ENCODE measurements at places on chromosomes 11 and 22.

GRCh38 chr22:31259798-31260473 is 32.4 kb downstream of the PIK3IP1 start:
- no peak for DNase-seq

GRCh38 chr11:32388871-32389770 is 46.2 kb downstream of the WT1 start:
- DNase-seq, result no peak

DNA sequence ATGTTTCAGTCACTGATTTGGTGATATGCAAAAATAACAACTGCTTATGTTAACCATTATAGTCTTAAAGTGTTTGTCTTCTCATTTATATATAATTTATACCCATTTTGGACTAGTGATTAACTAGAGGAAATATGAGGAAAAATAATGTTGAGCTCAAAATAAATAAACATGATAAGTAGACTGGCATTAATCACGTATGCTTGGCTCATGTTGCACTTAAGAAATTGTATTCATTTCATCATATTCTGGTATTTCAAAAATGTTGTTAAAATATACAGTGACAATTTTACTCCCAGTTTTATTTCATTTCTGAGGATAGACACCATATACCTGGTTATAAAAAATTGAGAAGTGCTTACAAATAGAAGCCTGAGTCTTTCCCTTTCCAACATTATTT is 3.8 kb upstream of the OR10D3 start:
- no peak for DNase-seq

DNA sequence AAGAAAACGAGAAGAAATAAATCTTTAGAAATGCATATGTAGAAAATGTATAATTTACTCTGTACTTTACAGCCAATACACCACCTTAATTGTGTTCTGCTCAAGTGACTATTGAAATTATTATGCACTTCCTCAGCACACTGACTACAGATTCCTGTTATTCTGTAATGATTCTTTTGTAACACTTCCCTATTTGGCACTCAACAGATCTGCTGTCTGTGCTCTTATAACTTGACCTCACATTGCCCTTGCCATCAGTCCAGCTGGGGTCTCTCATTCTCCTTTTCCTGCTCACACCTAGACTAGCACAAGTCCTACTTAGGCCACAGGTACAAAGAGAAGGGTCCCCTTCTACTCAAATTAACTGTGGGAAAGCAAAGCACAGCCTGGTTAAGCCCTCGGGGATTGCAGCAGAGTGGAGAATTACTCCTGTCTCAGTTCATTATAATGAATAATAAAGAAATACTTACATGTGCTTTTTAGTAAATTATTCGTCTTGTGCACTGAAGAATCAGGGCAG is 860.4 kb downstream of the OPCML start:
- no peak for DNase-seq

- DNase-seq, result no peak
Measured at GRCh38 chr11:11036185-11036847, 178.5 kb upstream of the ZBED5 start.

GRCh38 chr22:39699631-39700360 is 129.2 kb downstream of the CACNA1I start:
- no peak for DNase-seq

GRCh38 chr11:57942808-57943207 is 80.9 kb upstream of the OR9Q1 start:
- no peak for DNase-seq

GRCh38 chr11:32830796-32831195 is 1.1 kb downstream of the PRRG4 start:
- DNase-seq, result no peak

DNA sequence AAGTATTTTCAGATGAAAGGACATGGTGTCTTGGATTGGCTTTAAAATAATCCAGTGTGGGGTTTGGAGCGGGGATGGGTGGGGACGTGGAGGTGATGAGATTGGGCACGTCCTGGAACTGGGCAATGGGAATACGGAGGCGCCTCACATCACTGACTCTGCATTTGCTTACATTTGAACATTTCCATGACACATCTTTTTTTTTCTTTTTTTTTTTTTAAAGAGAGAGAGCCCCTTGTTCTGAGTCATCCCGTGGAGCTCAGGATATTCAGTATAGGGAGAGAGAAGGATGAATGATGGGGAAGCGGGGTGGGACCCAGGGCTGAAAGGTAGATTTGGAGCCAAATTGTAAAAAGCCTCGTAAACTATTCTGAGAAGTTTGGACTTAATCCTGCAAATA is 142.7 kb downstream of the FBXO7 start:
- DNase-seq, result no peak

DNA sequence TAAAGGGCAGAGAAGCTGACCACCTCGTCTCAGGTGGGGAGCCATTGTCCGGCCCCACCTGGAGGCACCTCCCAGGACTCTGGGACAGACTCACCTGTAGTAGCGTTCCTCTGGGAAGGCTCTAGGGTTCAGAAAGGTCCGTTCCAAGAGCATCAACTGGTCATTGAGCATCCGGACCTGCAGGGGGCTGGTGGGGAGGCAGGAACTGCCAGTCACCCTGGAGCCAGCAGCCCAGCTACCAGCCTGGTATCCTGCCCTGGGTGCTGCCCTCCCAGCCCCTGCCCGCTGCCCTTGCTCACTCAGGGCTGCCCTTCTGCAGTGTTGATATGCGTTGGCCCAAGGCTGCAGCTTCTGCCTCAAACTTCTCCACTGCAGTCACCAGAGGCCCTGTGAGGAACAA is 4.7 kb downstream of the SAC3D1 start:
- DNase-seq, result no peak

- DNase-seq, result peak; percentile 23
Measured at GRCh38 chr11:57648801-57649735, 644 bp downstream of the YPEL4 start.

DNA sequence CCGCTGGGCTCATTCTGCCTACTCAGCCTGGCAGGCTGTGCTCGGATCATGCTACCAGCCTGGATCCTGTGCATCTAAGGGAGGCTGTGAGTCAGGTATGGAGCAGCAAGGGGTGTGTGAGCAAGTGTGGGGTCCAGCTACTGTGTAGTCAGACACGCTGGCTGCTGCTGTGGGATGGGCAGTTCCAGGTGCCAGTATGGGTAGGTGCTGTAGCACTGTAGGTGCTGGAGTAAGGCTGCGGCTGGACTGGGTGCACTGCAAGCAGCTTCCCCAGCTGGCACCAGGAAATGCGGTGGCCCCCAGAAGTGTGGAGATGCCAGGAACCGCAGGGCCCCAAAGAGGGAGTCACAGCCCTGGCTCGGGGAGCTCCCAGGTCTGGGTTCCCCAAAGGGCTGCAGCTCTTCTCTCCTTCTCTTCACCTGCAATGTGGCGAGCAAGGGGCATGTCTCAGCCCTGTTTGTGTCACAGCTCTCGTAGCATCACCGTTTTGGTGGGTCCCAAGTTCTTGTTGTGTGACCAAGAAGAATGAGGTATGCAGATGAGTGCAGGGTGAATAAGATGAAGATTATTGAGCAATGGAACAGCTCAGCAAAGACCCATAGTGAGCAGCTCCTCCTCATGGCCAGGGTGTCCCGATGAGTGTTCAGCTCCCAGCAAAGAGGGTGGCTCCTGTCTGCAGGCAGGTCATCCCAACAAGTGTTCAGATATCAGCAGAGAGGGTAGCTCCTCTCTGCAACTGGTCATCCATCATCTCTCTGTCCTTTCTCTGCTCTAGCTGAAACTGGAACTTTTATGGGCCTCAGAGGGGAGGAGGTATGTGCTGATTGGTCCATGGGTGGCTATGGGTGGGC is 462.9 kb downstream of the TBC1D22A start:
- DNase-seq, result no peak

DNA sequence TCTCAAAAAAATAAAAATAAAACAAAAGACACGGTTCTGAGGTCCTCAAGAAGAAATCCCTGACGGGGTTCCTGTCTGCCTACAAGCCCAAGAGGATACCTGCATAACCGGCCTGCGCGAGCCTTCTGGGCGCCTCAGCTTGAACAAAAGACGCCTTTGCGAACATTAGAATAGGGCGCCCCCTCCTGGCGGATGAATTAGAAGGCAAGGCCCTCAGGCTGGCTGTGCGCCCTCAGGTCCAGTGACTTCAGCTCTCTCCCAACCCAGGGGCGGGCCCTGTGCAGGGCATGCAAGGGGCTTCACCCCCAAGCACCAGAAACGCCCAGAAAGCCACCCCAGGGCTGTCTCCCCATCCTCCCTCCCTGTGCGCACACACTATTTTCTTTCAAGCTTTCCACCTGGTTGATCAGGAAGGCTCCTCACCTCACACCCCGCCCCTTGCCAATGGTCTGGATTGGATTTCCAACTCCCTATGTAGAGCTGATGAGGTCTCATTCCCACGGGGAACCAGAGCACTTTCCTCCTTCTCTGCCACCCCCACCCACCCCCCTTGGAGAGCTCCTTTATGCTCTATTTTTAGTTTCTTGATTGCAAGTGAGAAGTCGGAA is 273.3 kb downstream of the BUD13 start:
- DNase-seq, result peak; percentile 4

DNA sequence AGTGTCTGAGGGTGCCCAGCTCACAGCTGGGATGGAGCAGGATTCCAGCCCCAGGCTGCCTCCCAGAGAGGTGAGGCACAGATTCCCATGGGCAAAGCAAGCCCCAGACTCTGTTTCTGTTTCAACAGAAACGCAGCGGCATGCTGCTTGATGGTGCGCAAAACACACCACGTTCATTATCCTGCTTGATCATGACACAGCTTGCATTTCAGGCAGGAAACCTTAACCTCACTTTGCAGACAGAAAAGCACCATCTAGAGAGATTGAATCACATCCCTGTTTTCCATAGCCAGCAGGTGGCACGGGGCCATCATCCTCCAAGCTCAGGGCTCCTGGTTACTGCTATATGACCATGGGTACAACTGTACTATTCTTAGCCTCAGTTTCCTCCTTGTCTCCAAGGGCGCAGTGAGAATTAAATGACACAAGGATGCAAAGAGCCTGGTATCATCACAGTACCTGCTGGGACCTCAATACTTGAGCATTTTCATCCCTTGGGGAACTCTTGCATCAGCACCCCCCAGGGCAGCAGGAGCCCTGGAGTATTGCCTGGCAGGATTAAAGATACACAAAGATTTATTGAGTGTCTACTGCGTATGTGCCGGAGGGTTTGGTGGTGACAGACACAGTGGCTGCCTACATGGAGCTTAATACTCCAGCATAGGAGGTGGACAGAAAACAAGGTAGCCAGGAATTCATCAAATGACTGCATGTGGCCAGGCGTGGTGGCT is 110.0 kb downstream of the TP53I11 start:
- no peak for DNase-seq

DNA sequence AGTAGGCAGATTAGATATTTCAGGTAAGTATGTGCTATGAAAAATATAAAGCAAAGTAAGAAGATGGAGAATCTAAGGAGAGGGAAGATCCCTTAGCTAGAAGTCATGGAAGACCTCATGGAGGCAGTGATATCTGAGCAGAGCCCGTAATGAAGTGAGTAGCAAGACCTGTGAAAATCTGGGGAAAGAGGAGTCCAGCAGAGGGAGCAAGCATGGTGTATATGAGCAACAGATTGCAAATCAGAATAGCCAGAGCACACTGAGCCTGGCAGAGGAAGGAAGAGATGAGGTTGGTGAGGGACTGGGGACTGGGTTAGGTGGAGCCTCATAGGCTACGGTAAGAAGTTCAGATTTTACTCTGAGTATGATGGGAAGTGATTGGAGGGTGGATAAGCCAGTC is 9.4 kb downstream of the LHFPL7 start:
- DNase-seq, result no peak

DNA sequence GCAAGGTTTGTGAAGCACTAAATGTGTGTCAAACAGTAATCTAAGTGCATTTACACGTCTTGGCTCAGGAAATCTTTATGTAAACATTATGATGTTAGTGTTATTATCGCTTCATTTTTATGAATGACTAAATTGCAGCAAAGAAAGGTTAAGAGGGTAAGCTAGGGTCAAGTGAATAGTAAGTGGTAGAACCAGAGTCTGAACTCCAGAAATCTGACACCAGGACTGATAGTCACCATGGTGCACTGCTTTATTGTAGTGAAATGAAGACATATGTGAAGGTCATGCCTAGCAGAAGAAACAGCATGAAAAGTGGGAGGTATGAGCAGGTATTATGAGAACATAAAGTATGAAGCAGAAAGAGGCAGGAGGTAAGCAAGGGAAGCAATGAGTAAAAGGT is 368.7 kb upstream of the TENM4 start:
- DNase-seq, result no peak

DNA sequence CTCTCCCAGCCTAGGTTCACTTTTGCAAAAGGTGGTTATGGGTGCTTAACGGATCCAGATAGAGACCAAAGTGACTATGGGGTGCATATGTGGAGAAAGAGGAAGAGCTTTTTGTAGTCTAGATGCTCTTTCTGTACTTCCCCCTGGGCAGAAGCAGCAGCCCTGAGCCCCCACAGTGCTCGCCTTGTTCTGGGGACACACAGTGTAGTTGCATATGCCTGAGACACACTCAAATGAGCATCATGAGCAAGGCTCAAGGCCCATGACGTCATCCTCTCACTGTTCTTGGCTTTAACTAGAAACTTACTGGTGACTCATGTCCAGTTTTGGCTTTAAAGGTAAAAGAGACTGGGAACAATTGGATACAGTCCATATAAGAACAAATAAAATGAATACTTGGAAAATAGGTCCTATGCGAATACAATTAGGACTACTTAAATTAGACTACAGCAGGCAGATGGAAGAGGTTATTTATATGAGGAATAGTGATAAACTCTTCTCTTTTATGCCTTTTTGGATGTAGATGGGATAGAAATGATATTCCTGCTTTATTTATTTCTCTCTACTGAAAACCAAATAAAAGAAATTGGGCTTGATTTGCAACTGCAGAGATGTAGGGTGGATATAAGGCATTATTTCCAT is 20.1 kb upstream of the PEX26 start:
- no peak for DNase-seq

DNA sequence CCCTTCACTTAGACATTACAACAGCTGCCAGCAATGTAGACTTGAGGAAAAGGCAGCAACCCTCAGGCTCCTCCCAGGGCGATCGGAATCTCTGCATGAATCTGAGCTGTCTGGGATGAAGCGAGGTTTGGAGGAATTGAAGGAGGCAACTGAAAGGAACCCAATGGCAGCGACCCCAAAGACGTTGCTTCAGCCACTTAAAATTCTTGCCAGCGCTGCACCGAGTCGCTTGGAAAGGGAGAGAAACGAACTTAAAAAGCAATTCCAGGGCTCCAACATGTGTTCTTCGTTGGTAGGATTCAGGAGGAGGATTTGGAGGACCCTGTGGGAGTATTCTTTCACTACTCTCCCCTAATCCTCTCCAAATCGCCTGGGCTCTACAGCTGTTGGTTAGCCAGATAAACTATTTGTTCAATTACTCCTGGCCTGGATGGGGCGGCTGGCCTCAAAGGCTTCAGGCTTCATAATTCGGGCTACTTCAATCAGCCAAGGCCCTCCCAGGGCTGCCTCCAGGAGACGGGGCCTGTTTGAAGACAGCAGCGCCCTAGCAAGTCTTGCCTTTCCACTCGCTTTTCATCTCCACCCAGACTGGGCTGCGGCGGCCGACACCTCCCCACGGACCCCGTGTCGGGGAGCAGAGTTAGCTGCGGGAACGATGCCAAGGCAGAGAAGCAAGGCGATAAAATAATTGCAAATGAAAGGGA is 72.4 kb upstream of the TMEM45B start:
- no peak for DNase-seq
